NCI-H748 treated with DMSO at 0.1 percent for 48 hours (cell line): ENCODE measurements at places on chromosomes 3 and 15.
A peak's percentile ranks its signal among the peaks of the same experiment; 100 is the strongest.

GRCh38 chr3:59685432-59685831 is 635.6 kb upstream of the CFAP20DC start:
- no peak for DNase-seq

GRCh38 chr3:52623234-52623792 is 62.4 kb downstream of the PBRM1 start:
- DNase-seq, result no peak

DNA sequence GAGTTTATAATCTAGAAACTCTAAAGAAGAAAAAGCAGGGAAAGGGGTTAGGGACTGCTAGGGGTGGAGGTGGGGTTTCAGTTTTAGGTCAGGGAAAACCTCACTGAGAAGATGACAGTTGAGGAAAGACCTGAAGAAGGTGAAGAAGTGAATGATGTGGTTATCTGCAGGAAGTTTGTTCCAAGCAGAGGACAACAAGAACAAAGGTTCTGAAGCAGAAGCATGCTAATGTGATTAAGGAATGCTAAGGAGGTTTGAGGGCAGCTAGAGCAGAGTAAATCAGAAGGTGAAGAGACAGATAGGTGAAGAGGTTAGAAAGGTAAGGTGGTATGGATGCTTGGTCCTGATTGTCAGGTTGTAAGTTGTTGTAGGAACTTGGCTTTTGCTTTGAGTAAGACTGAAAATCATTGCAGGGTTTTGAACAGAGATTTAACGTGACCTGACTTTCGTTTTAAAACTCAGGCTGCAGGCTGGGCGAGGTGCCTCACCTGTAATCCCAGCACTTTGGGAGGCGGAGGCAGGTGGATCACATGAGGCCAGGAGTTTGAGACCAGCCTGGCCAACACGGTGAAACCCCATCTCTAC is 8.6 kb downstream of the OXSR1 start:
- no peak for DNase-seq

- DNase-seq, result no peak
Observed at GRCh38 chr15:60819860-60820259, 340.9 kb upstream of the ICE2 start.

DNA sequence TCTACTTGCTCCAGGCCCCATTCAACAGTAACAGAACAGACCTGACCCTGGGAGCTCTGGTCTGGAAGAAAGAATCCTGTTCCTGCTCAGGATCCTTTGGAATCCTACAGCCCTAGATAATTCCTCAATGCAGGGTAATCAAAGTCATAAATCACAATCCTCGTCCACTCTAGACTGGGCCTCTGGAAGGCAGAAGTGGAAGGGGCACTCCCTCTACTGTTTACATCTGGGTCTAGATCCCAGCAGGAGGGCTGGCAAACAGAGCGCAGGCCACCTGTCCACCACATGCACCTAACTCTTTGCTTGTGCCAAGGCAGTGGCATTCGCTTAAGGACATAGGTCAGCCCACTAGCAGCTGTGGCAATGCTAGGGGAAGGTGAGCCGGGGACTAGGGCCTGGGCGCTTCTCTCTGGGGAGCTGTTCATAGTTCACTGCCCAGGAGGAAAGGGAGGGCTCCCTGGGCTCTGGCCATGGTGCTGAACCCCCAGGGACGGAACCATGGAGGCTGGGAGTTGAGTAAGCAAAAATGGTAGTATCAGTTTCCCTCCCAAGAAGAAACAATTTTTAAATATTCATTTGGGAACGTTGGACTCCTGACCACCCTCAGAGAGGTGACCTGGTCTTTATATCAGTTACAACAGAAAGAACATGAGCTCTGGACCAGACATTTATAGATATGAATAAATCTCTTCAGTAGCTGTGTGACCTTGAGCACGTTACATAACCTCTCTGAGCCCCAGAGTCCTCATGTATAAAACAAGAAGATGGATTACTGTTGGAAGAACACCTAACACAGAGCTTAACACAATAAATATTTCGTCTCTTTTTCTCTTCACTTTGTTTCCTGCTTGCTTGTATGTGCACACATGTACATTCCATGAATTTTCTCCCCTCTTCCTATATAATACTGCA is 90.2 kb downstream of the NTRK3 start:
- peak; percentile 6 for DNase-seq

DNA sequence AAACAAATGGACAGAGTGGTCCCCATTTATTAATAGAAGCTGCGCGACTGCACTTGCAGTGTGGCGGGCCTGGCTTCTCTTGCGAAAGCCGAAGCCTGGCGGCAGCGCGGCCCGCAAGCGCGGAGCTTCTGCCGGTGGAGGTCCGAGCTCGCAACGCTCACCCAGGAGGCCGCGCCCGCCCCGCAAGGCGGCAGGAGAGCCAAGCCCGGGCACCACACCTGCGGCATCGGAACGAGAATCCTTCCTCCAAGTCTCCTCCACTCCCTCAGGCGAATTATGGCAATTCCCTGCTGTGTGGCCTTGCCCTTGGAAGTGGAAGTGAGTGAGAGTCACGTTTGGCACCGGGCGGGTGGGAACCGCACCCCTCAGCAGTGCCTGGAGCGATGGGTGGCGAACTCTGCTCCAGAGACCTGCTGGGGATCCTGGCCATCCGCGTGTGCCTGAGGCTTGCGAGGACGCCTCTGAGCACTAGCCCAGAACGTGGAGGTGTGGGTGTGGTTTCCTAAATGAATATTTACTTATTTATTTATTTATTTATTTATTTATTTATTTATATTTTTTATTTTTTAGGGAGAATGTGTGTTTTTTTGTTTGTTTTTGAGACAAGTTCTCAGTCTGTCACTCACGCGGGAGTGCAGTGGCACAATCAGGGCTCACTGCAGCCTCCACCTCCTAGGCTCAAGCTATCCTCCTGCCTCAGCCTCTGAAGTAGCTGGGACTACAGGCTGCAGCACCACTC is 133.7 kb upstream of the UBE2E1 start:
- DNase-seq, result no peak

DNA sequence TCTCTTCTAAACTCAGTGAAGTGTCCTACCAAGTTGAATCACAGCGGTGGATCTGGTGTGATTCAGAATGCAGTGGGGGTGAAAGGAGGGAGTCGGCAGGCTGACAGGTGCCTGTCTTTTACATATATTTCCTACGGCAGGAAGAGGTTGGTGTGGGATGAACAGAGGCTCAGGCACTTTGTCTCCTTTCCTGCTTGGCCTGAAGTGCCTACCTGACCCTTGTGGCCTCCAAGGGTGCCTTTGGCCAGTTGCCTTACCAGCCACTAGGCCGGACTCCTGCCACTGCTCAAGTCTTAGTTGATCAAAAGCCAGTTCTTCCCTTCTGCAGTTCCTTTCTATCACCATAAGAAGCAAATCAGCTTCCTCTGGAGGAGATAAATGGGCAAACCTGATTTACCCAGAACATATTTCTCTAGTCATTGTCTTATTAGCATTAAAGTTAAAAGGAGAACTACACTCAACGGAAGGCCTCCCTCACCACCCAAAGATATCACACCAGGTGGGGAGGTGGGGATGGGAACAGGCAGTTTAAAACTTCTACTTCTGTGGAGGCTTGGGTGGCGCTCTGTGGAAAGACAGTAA is 52.1 kb downstream of the CRTC3 start:
- no peak for DNase-seq

- DNase-seq, result no peak
Observed at GRCh38 chr15:95563634-95564033, 766.9 kb upstream of the NR2F2 start.

- no peak for DNase-seq
Observed at GRCh38 chr3:114331007-114331406, 37.2 kb downstream of the TIGIT start.

DNA sequence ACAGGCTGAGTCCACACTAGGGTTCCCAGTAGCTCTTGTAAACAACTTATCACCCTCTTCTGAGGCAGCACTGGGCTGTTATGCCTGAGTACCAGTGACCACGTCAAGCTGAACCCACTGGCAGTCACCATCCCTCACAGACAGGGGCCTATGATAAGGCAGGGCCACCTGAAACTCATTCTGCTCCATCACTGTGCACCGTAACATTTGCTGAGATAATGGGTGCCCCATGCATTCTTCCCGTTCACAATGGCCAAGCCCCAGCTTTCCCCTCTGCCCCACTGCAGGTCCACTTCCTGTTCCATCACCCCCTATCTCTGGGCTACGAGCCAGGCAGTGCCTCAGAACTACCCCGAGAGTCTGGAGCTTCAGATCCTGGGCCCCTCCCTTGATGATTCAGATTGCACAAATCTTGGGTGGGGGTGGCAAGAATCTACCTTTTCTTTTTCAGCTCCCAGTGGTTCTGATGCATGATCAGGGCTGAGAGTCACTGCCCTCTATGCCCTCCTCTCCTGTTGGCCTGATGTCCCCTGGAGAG is 158.0 kb downstream of the RAB11A start:
- DNase-seq, result no peak

DNA sequence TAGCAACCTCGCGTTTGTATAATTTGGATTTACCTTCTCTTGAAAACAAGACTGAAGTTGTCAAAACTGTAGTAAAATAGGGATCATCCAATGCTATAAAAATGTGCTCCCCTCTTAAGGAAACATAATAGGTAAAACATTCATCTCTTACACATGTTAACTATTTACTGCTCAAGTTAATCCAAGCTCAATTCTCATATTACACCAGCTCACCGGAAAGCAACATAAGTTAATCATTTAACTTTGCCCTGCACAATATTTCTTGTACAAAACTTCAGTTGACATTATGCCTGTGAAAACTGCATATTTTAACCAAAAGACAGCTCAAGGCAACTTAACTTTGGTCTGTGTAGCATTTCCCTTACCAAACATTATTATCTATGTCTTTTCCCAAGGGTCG is 634.2 kb downstream of the NAALADL2 start:
- no peak for DNase-seq

DNA sequence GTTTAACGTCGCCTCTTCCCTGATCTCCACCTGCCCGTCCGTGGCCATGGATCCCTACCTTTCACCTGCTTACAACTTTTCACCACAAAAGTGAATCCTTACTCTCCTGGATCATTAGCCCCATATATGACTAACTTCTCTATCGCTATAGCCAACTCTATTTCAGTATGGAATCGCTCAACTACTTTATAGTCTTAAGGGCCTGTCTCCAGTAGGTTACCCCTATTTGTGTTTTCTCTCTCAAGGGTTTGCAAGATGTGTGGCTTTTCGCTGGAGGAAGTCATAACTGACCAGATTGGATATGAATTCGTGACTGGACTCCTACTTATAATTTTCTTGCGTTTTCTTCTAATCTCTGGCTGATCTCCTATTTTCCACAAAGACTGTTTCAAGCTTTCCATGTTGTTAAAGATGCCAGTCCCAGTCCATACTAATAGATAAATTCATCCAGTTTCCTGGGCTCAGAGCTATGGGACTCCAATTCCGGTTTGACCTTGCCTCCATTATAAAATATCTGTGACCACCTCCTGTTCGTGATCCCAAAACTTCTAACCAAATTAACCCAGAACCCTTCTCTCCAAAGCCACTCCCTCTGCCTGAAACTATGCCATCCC is 1.3 kb upstream of the STAG1 start:
- no peak for DNase-seq

- DNase-seq, result no peak
Observed at GRCh38 chr15:66760097-66760967, 58.3 kb downstream of the SMAD6 start.

GRCh38 chr15:57635300-57635909 is 43.7 kb downstream of the MYZAP start:
- no peak for DNase-seq

GRCh38 chr15:92797168-92798052 is 102.7 kb upstream of the CHD2 start:
- DNase-seq, result peak; percentile 75
